Stimulated activated CD8-positive, alpha-beta memory T cell treated with anti-CD3 and anti-CD28 coated beads, Interleukin-2, amount 100 ng/mL, for 1 hour (primary cell): ENCODE measurements at places on chromosomes 6 and 20.

- no peak for DNase-seq
Observed at GRCh38 chr6:32963866-32964265, 4.5 kb upstream of the BRD2 start.

GRCh38 chr6:84773431-84774156, 9.2 kb upstream of the TBX18 start:
- DNase-seq = no peak

- DNase-seq = no peak
Observed at GRCh38 chr6:140252099-140252498, 877.7 kb upstream of the CITED2 start.

- no peak for DNase-seq
Observed at GRCh38 chr6:110325197-110325596, 33.0 kb downstream of the METTL24 start.

GRCh38 chr6:158849899-158850806, 31.0 kb upstream of the EZR start:
- DNase-seq = no peak
